ENCODE measurements at places on chromosomes 6 and 20.

GRCh38 chr6:131309437-131309836 is 174.2 kb downstream of the AKAP7 start:
- no peak for DNase-seq

DNA sequence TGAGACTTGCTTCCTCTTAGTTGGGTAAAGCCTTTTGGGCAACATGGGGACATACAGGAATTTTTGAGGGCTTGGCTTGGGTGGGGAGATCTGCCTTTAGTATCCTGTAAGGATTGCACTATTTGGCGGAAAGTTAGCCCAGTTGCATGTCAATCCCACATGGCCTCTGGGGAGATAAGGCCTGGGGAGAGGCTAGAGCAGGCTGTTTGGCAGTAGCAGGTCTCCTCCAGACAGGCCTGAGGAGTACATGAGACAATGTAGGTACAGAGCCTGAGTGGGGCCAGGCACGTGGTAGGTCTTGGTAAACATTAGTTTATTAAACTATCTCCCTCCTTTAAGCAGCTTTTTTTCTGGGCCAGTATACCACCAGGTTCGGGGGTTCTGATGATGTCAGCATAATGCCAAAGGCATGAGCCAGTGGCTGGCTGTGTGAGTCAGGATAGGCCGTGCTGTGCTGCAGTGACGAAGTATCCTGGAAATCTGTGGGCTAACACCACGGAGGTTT is 147.9 kb downstream of the VEGFA start:
- DNase-seq, result no peak

GRCh38 chr6:126180585-126180984 is 159.3 kb upstream of the CENPW start:
- no peak for DNase-seq

- DNase-seq, result no peak
Measured at GRCh38 chr6:169619650-169620049, 82.2 kb downstream of the WDR27 start.

- DNase-seq, result no peak
Measured at GRCh38 chr6:63121166-63121565, 90.1 kb upstream of the FKBP1C start.

- no peak for DNase-seq
Measured at GRCh38 chr6:40331545-40331944, 255.6 kb downstream of the LRFN2 start.

- no peak for DNase-seq
Measured at GRCh38 chr6:104566411-104566810, 293.3 kb downstream of the HACE1 start.

DNA sequence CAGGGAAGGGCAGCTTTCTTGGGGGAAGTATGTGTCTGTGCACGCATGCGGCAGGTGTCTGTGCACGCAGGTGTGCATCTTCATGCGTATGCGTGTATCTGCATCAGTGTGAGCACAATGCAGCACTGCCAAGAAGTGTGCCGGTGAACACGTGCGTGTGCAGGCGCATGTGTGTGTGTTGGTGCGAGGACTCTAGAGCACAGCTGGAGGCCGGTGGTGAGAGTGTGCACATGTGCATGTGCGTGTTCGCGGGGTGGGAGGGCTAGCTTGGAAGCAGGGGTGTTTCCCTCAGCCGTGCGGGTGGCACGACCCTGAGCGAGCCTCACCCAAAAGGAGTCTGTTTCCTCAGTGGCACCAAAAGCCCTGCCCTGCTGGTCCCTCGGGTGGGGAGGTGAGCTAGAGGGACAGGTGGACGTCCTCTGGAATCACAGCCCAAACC is 7.5 kb downstream of the SLC17A9 start:
- no peak for DNase-seq

DNA sequence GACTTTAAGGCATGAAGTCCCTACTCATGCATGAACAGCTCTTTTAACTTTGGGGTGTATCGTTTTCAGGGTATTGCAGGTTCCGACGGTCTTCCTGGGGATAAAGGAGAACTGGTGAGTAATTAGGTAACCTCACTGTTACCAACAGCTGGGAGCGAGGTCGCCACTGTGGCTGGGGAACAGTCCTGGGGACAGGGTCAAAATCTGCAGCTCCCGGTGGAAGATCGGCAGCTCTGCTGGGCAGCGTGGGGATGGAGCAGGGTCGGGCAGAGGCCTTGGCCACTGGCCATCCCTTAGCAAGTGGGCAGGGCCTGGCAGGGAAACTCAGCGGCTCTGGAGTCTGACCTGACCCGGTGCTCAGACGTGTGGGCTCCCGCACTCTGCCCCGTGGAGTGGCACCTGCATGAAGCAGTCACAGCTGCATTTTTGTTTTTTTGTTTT is 16.1 kb downstream of the COL9A3 start:
- DNase-seq, result no peak

- DNase-seq, result no peak
Measured at GRCh38 chr6:166469426-166469961, 86.8 kb upstream of the MPC1 start.

DNA sequence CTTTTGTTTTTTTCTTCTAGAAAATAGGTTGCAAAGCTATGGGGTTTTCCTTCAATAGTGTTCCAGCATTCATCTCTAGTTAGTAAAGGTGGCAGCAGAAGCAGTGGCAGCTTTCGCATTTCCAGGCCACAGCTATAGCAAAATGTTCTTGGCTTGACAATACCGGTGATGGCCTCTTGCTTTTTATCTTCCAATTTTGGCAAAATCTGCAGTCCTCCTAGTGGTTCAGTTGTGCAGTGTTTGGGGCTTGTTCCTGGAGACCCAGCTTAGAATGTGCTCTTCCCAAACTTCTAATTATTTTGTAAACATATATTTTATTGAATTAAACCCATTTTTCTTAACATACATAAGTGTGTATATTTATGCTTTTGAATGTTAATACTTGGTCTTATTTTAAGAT is 370.6 kb upstream of the MAN1A1 start:
- no peak for DNase-seq

- no peak for DNase-seq
Measured at GRCh38 chr6:148566664-148567350, 180.0 kb upstream of the UST start.

DNA sequence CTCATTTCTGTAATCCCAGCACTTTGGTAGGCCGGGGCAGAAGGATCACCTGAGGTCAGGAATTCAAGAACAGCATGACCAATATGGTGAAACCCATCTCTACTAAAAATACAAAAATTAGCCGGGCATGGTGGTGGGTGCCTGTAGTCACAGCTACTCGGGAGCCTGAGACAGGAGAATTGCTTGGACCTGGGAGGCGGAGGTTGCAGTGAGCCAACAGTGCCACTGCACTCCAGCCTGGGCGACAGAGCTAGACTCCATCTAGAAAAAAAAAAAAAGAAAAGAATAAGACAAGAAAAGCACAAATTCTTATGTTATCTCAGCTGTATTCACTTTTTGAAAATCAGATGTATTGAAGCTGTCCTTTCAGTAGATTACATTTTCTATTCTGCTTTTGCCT is 289.4 kb downstream of the GRIK2 start:
- no peak for DNase-seq

- no peak for DNase-seq
Measured at GRCh38 chr20:51227744-51228143, 204.8 kb upstream of the KCNG1 start.

GRCh38 chr20:49610691-49611538 is 43.0 kb upstream of the PTGIS start:
- DNase-seq, result peak; percentile 75

DNA sequence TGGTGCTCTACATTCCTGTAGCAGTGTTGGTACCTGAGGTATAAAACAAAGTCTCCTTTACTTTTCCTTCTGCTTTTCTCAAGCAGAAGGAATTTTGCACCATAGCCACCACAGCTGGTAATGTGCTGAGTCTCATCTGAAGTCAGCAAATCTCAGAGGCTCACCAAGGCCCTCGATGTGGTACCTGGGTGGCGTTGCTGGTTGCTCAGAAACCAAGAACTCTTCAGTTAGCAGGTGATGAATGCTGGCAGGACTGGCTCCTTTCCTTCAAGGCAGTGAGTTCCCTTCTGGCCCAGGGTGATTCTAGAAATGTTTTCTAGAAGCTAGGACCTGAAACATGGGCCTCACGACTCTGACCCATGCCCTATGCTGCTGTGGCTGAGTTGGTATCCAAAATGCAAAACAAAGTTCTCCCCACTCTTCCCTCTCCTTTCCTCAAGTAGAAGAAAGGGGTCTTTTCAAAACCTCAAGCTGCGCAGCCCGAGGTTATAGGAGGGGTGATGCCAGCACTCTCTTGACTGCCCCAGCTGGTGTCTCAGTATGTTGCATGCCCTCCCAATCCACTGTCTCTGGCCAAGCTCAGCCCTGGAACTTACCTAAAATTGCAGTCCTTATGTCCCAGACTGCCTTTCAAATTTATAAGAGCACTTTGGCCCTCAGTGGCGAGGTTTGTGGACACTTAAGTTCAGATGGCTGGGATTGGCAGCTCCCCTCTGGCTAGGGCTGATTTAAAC is 592.3 kb downstream of the FRK start:
- DNase-seq, result no peak

DNA sequence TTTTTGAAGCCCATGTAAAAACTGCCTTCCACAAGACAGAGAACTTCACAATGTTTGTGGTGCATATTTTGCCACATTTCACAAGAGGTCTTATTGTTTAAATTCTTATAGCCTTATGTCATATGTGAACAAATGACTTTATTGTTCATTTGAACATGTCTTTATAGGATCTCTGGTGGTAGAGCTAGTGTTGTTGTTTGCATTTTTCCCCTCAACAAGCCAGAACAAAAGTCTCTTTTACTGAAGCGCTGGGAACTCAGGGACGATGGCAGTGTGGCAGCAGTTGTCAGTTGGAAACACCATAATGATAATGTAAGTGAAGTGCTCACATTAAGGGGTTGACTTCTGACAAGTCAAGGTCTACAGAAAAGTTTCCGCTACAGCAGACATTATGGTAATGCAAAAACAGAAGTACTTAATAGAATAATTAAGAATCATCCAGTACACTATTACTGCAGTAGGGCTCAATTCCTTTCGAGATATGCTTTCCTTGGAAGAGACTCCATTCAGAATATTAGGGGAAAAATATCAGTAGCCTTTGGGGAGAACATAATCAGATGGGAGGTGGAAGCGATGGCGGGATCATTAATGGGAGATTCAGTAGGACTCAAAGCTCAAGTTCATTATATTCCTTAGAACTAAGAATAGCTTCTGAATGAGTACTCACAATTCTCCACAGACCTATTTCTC is 180.0 kb downstream of the GJA10 start:
- no peak for DNase-seq

GRCh38 chr20:13009682-13010406 is 1.1 kb downstream of the SPTLC3 start:
- DNase-seq, result no peak

GRCh38 chr6:134097114-134097707 is 44.8 kb upstream of the SLC2A12 start:
- DNase-seq, result peak; percentile 56

DNA sequence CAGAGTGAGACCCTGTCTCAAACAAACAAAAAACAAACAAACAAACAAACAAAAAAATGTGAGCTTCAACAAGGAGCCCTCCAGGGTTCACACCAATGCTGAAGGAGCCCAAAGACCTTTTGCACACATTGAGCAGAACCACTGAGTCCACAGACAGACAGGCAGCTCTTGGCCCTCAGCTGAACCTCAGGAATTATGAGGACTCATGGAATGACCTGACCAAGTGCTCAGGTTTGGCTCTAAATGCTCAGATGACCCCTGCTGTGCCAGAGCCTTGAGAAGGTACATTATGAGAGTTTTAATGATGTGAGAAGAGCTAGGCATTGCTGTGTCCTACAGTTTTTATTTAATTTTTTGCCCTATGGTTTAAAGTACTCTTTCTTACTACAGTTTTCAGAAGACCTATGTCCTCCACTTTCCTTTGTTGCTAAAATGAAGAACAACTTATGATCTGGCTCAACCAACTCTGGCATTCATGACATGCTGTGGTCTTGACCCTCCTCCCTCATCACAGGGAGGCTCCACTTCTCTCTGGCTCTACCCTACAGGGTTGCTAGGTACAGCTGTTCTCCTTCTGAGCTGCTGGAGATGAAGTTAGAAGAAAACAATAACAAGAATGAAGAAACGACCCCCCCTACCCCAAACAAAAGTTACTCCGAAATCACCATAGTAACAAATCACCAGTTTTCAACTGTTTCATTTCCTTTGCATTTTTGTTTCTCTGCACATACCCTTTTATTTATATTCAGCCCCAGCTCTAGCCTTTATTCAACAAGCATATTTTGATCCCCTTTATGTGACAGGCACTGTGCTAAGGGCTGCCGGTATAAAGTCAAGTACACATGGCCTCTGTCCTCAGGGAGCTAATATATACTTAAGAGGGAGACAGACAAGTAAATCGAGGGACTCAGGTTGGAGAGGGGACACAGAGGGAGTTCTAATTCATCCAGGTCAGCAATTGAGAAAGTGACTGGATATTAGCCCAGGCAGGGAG is 128.7 kb upstream of the TRAF3IP2 start:
- DNase-seq, result no peak

DNA sequence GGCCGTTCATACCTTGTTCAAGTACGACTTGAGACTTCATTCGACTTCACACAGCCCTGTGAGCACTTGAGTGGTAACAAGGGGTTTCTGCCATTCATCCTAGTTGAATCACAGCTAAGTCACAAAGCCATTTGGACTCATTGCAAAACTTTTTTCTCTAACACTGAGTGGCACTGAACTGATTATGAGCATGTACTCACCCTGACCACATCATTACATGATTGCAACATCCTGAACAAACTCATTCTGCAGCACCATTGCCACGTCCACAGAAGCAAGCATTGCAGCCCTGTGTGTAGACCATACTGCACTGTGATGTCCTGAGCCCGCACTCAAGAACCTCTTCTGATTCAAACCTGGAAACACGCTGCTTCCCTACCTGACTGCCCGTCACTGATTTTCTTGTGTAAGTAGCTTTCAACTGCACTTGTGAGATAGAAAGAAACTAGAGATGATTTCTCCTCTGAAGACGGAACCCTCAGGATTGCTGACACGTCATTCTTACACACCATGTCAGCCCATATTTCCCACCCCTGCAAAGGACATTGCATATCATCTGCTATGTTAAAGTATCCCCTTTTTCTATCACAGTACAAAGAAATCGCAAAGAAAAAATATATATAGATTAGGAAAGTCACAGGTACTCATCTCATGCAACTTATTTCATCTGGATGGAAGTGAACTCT is 81.6 kb downstream of the C6orf118 start:
- no peak for DNase-seq

DNA sequence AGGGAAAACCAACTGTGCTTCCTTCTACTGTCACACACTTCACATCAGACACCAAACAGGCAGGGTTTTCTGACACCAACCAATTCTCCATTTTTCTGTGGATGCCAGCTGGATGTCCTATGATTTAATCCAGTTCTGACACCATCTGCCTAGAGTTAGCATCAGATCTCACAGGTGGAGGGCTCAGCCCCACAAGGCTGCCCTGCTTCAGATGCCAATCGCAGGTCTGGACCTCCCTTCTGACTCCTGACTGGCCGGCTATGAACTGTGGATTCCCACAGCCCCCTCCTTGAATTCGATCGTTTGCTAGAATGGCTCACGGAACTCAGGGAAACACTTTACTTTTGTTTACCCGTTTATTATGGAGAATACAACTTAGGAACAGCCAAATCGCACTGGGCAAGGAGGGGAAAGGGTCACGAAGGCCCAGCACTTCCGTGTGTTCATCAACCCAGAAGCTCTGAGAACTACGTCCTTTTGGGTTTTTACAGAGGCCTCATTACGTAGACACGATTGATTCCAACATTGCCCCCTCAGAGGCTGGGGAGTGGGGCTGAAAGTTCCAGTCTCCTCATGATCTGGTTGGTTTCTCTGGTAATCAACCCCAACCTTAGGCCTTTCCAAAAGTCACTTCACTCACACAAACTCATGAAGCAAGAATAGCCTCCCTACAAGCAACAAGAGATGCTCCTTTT is 25.4 kb upstream of the MAS1 start:
- no peak for DNase-seq

Data from stimulated activated CD4-positive, alpha-beta T cell treated with anti-CD3 and anti-CD28 coated beads, Interleukin-4, amount 100 ng/mL, for 1 hour (primary cell).